Activated CD8-positive, alpha-beta memory T cell treated with anti-CD3 and anti-CD28 coated beads, Interleukin-2, amount 50 U/mL, for 4 hours (primary cell): ENCODE measurements at places on chromosomes 4 and X.

DNA sequence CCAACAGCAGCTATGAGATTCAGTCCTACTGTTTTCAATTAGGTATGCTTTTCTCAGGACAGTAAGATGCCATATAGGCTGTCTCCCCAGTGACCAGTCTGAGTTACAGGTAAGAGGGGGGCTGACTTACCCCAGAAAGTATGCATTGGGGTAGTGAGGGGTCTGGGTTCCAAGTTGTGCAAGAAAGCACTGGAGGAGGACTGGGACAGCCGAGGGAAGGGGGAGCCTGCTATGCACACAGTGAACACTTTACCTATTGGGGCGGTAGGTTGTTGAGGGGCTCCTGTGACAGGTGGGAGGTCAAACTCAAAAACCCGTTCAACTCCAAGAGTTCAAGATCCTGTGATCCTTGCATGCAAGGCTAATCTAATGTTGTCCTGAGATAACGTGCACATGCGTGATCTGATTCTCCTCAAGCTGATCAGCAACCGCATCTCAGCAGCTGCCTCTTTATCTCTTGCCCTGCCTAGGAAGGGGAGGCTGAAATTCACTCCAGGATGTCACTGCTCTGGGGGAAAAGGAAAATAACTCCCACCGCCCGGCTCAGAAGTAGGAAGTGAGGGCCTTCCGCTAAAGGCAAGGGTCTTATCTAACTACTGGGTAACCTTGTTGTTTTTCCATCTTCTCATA, 108.8 kb upstream of the KIT start:
- no peak for DNase-seq

GRCh38 chr4:34469516-34469915, 1774.8 kb downstream of the ARAP2 start:
- DNase-seq, result no peak

DNA sequence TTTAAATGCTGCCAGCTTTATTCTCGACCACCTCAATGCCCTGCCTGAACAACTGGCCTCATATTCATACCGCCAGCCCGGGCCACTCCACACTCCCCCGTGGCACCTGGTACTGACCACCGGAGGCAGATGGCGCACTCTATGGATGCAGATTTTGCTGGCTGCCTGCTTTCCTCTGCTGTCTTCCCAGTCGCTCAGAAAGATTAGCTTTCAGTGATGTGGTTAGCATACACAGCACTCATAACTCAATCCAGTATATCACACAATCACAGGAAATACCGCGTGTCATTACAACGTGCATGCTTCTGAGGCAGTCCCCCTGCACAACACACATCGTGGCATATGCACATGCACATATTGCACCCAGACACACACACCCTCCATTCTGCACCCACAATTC, 147.2 kb upstream of the BCOR start:
- DNase-seq, result no peak

DNA sequence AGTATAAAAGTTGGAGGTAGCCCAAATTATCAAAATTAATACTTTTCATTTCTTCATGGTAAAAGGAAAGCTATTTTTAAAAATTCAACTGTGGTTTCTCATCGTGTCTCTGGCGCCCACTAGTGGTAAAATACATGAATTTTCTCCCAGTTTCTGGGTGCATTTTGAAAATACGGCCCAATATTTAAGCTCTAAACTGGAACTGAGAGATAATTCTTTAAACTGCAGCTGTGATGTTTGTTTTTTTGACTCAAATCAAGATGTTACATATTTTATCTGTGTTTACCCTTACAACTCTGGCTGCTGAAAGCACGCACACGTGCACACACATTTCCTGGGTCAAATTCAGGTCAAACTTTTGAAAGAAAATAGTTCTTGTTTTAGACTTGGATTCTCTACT, 123.9 kb upstream of the ACSL4 start:
- DNase-seq, result no peak

DNA sequence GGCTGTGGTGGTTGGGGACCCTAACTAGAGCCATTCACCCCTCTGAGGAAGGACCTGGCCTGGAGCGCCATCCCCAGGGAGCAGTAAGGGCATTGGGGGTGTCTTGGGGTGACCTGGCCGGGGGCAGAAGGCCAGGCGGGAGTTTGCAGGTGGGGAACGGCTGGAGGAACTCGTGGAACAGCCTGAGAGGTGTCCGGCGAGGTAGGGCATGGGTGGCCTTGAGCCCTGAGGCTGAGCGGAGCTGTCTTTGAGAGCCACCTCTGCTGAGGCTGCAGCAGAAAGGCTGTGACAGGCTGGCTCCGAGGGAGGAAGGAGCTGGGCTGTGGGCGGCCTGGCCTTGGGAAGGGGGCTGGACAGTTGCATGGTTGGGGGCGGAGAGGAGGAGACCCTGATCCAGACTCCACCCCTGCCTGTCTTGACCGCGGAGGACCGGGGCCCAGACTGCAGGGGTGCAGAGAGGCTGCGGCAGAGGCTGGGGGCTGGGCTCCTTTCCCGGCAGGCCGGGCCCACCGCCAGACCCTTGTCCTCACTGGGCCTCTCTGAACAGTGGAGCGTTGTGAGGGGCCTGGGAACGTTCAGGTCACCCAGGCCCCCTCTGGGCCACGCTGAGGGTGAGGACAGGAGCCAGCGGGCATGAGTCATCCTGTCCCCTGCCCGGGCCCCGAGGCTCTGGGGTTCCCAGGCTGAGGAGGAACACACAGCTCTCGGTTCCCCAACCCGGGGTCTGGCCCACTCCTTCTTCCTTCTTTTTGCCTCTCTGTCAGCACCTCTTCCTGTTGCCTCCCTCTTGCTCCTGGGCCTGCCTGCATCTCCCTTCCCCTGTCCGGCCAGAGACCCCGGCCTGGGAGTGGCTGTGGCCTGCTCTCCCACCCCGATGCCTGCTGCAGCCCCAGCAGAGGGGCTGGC, 8.1 kb downstream of the SH3BP2 start:
- DNase-seq, result no peak

GRCh38 chrX:22057667-22058066, 25.5 kb downstream of the PHEX start:
- DNase-seq, result no peak

DNA sequence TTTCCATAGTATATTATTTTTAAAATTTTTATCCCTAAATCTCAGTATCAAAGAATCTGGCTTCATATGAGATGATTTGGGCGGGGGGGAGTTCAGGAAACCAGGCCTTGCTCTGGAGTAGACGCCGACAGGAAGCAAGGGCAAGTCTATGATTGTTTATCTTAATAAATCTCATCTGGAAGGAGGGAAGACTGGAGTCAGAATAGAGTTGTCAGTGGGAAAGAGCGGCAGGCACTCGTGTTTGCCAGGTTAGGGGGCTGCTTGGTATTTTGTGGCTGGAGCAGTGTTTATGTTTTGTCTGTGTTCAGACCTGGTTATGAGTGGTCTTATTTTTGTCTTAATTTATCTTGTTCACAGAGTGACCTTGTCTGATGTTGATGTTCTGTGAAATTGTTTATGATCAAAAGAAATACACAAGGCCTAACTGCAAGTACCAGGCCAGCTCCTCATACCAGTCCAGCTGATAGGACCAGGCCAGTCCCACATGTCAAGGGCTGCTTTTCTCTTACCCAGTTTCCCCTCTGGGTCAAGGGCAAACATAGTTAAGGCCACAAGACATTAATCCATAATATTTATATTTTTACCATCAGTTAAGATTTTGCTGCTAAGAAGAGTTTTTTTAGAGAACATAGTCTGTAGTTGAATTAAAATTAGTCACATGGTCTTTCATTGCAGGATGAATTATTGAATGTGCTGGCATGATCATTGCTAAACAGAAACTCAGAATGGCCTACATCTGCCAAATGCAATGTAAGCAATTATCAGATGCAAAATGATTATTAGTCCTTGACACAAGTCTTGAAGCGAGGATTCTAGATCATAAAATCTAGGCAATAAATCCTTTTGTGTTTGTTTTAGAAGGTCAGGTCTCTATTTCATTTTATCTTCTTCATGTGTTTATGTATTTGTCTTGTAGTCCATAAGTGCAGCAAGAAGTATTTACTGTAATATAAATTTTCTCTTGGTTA, 176.5 kb downstream of the GASK1B start:
- no peak for DNase-seq

DNA sequence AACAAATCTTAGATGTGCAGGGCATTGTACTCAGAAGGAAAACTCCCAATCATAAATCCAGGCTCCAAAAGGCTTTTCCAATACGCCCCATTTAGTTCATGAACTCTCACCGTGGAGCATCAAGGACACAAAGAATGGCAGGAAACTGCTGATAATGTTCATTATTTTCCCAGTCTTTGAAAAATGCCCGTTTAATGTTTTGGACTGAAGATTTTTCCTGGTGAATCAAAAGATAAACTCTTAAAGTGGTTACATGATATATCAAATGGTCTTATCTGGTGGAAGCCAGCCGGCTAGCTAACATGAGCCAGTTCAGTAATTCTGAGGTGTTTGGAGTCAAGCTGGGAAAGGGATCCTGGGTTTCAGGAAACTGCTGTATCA, 62.1 kb upstream of the AP1S2 start:
- no peak for DNase-seq

GRCh38 chr4:168637872-168638756, 141.3 kb downstream of the PALLD start:
- no peak for DNase-seq

DNA sequence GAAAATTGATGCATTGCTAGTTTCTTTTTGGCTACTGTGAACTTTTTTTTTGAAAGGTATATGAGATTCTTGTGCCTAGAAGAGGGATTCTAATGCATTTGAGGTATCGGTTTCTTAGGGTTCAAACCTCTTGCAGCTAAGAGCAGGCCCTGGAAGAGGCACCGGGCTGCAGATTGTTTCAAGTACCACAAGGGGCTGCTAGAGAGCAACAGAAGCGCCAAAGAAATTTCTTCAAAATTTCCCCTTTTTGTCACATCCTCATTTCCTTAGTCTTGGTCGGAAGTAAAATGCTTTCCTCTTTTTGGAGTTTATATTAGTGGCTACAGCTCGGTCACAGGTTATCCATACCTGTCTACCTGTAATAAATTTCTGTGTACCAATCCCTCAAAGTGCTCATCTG, 89.8 kb downstream of the PDGFRA start:
- DNase-seq, result no peak

GRCh38 chr4:138078751-138079520, 163.2 kb downstream of the SLC7A11 start:
- no peak for DNase-seq

DNA sequence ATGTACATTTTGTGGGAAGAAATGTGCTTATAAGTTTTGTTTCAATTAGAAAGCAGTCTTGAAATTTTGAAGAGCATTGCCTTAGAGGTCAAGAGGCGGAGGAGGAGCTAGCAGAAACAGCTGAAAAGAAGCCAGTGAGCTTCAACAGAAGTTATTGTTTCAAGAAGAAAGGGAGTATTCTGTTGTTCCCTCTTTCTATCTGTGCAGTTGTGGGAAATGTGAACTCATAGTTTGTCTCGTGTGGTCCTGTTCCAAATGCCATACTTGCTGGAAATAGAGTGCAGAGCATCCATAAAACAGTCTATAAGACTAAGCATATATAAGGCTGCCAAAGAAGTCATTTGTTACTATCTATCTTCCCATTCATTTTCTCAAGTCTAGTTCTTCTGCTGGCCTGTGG, 1015.7 kb downstream of the DMD start:
- DNase-seq, result no peak

DNA sequence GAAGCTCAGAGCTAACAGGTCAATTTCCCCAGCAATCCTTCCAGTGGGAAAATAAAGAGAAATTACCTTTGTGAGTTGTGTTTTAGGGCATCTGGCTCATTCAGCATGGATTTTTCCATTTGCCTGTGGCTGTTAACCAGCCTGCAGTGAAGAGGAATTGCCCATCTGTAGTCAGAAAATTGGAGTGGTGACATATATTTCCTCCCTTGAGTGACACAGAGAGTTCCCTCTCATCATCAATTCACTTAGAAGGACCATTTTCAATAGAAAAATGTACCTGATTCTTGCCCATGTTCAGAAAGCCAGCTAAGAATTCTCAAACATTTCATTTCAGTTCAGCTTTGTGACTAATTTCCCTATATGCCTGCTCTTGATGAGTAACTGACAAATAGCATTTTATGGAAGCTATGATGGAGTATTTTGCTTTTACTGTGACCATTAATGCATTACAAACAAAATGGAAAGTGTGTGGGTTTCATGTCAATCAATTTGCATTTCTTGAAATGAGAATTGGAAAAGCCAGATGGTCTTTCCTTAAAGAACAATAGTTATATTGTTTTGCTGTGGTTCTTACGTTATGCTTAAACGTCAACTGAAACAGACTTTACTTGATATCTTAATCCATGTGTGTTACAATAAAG, 155.8 kb downstream of the NWD2 start:
- no peak for DNase-seq

DNA sequence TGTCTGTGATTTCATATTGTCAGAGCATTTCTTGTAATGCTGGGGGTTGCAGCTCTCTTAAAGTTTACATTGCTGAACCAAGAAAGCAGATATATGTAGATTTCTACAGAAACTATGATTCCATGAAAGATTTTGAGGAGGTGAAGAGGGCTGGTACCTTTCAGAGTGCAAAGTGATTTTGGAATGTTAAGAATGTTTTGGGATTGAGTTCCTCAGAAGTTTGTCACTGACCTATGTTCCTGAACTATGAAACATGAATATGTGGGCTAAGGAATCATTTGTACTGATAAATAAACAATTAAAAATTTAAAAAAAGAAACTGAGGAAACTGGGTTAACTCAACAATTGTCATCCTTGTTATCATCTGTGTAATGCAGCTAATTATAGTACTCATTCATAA, 12.3 kb upstream of the CHIC2 start:
- no peak for DNase-seq

- DNase-seq, result no peak
Measured at GRCh38 chr4:102455750-102456149, 45.4 kb upstream of the NFKB1 start.

DNA sequence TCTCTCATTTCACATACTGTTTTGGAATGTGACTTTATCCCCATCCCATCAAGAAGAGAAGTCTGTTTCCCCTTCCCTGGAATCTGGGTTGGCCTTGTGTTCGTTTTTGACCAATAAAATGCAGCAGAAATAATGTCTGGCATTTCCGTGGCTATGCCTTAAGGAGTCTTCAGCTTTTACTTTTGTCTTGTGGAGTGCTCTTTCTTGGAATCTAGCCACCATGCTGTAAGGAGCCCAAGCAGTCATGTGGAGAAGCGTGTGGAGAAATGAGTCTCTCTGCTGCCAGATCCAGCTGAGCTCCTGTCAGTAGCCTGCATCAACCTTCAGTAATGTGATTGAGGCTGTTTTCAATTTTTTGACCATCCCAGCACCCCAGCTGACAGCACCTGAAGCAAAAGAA, 84.4 kb upstream of the ARMCX2 start:
- DNase-seq, result no peak

- DNase-seq, result no peak
Measured at GRCh38 chrX:70257423-70258288, 2.3 kb downstream of the P2RY4 start.
